Fibroblast of the aortic adventitia (primary cell): ENCODE measurements at places on chromosomes 13 and 19.

DNA sequence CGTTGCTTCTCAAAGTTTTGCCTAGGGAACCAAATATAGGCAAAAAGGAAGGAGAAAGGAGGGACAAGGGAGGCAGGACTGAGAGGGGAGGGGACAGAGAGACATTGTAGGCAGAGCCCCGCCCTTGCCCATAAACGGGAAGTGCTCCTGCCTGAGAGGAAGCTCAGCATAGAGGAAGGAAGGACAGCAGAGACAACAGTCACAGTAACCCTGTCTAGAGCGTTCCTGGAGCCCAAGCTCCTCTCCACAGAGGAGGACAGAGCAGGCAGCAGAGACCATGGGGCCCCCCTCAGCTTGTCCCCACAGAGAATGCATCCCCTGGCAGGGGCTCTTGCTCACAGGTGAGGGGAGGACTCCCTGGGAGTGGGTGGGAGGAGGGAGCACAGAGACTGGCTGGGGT lies at the start of gene CEACAM21:
Gene CEACAM21 (plus strand): TSS at position 169 of the 400 bp plus-strand sequence. CDS start 109 bp downstream, at position 278.
- DNase-seq, result no peak

- DNase-seq, result no peak
Observed at GRCh38 chr13:107852072-107852471, 363.3 kb downstream of the LIG4 start.

- DNase-seq, result peak; percentile 8
Observed at GRCh38 chr19:3821857-3822364, 35.7 kb upstream of the MATK start.

DNA sequence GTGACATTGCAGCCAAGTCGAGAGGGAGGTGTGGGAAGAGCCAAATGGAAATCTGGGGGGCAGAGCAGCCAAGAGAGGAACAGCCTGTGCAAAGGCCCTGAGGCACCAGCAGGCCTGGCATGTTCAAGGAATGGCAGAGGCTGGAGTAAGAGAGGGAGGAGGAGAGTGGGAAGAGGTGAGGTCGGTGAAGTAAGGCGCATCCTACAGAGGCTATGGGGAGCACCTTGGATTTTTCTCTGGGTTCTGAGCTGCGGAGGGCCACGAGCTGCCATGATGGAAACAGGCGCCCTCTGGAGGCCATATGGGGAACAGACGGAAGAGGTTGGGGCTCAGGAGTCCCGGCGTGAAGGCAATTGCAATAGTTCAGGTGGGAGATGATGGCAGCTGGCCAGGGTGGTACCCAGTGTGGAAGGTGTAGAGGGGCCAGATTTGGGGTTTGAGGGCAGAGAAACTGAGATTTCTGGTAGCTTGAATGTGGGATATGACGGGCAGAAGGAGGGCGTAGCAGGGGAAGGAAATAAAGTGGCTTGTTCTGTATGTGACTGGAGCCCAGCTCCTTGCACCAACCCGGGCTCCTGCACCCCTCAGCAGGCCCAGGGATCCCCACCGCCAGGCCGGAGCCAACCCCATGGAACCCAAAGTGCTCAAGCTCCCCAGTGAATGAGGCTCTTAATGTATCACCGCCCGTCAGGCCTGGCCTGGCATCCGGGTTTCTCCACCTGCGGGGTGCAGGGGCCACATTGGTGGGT lies 20.5 kb upstream of the STRN4 start:
- peak; percentile 31 for DNase-seq

- no peak for DNase-seq
Observed at GRCh38 chr13:95123726-95124125, 177.5 kb downstream of the ABCC4 start.
